Airway epithelial cell (primary cell): ENCODE measurements at places on chromosomes 11 and 22. TPM values are rescaled to one million over a fixed set of nuclear protein-coding genes. Genes with fewer than 3 reads are reported as not detected.

The C22orf42 gene
- not detected in 2 replicates for total RNA-seq

The CEP126 gene
- total RNA-seq = 1.1 and 1.4 TPM in 2 replicates

The KIAA1671 gene
- 30.8 and 38.3 TPM in 2 replicates for total RNA-seq

The NXPE1 gene
- total RNA-seq = not detected in 2 replicates

The FGF4 gene
- total RNA-seq = not detected in 2 replicates

The PDGFB gene
- 3.0 and 3.3 TPM in 2 replicates for total RNA-seq

The GTSE1 gene
- 4.6 and 9.2 TPM in 2 replicates for total RNA-seq

The SLC17A6 gene
- not detected in 2 replicates for total RNA-seq

The OR5B21 gene
- not detected in 2 replicates for total RNA-seq

The DLG2 gene
- 0.19 and 0.63 TPM in 2 replicates for total RNA-seq

The CALCA gene
- not detected in 2 replicates for total RNA-seq

The GRK3 gene
- 1.0 and 2.1 TPM in 2 replicates for total RNA-seq

The PLEKHA7 gene
- 15.4 and 17.5 TPM in 2 replicates for total RNA-seq

The GUCY1A2 gene
- total RNA-seq = under 0.01 TPM in 1 of 2 replicates, not detected in the other

The GLYATL2 gene
- not detected in 2 replicates for total RNA-seq

The IL18 gene
- total RNA-seq = 59.2 and 62.4 TPM in 2 replicates

The OR51E2 gene
- not detected in 2 replicates for total RNA-seq

The ALG9 gene
- 24.2 and 30.8 TPM in 2 replicates for total RNA-seq

The GSTT2B gene
- total RNA-seq = 0.99 and 2.1 TPM in 2 replicates

The LRRC32 gene
- 0.05 TPM in 1 of 2 replicates, not detected in the other for total RNA-seq

The PTGDR2 gene
- 0.07 TPM in 1 of 2 replicates, not detected in the other for total RNA-seq

The C11orf91 gene
- not detected in 2 replicates for total RNA-seq

The MYOD1 gene
- total RNA-seq = not detected in 2 replicates

The MAML2 gene
- total RNA-seq = 4.8 and 8.5 TPM in 2 replicates

The BID gene
- total RNA-seq = 28.4 and 53.2 TPM in 2 replicates
